Fibroblast of the aortic adventitia (primary cell): ENCODE measurements at places on chromosomes 7 and 10. TPM values are rescaled to one million over a fixed set of nuclear protein-coding genes. Genes with fewer than 3 reads are reported as not detected.

The FAM25G gene
- not detected in 2 replicates for total RNA-seq

The GRM8 gene
- 0.36 TPM in 1 of 2 replicates, not detected in the other for total RNA-seq

The MEIG1 gene
- not detected in 2 replicates for total RNA-seq

The PAX4 gene
- total RNA-seq = not detected in 2 replicates

The SFTPD gene
- total RNA-seq = not detected in 2 replicates

The ANXA8L1 gene
- total RNA-seq = 1.2 TPM in 1 of 2 replicates, not detected in the other

The EVX1 gene
- not detected in 2 replicates for total RNA-seq

The LIPK gene
- total RNA-seq = not detected in 2 replicates

The PLXNA4 gene
- 3.0 and 5.5 TPM in 2 replicates for total RNA-seq

The ATOH7 gene
- not detected in 2 replicates for total RNA-seq

The C7orf25 gene
- total RNA-seq = 10.8 and 11.3 TPM in 2 replicates

The ANKRD22 gene
- total RNA-seq = 0.09 and 0.33 TPM in 2 replicates

The DDC gene
- total RNA-seq = not detected in 2 replicates

The RBM20 gene
- 0.08 and 0.09 TPM in 2 replicates for total RNA-seq

The ANKRD30A gene
- not detected in 2 replicates for total RNA-seq

The HMX2 gene
- not detected in 2 replicates for total RNA-seq

The GIMAP1 gene
- not detected in 2 replicates for total RNA-seq
